Activated CD8-positive, alpha-beta memory T cell treated with anti-CD3 and anti-CD28 coated beads for 48 hours (primary cell): ENCODE measurements at places on chromosomes 2 and 18.

DNA sequence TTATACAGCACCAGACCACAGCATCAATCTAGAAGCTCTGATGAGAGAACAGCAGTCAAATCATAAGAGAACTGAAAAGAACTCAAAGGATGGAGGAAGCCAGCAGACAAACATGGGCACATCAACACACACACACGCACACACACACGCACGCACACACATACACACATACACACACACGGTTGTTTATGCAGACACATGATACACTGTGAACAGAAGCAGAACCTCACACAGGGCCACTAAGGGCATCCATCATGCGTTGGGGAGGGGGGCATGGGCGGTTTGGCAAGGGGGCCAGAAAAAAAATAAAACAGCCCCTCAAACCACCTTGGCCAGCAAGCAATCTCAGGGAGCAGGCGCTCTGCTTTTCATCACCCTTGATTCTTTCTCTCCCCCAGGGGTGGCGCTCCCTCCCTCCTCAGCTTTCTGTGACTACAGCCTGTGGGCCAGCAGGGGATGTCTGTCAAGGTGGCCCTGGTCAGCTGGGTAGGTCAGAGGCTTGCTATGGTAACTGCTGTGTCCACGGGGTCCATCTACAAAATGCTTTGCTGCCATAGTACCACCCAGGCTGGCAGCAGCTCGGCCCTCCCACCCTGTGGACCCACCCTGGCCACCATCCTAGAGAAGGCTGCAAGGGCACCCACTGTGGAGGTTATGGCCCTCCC lies 318.0 kb downstream of the CELF4 start:
- no peak for DNase-seq

DNA sequence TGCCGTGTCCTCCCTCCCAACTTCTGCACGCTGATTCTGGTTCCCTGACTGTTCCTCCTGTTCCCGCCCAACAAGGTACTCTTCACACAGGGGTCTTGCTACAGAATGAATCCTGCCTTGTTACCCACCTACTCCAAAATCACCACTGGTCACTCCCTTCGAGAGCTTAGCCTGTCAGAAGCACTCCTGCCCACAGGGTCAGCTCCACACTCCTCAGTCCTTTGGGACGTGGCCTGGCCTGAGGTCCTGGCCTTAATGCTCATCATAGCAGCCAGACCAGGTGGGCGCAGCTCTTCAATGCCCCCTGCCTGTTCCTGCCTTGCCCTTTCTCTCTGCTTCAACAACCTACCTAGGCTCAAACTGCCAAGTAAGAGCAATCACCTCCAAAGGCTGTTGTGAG lies 27.8 kb upstream of the ID2 start:
- DNase-seq = no peak

DNA sequence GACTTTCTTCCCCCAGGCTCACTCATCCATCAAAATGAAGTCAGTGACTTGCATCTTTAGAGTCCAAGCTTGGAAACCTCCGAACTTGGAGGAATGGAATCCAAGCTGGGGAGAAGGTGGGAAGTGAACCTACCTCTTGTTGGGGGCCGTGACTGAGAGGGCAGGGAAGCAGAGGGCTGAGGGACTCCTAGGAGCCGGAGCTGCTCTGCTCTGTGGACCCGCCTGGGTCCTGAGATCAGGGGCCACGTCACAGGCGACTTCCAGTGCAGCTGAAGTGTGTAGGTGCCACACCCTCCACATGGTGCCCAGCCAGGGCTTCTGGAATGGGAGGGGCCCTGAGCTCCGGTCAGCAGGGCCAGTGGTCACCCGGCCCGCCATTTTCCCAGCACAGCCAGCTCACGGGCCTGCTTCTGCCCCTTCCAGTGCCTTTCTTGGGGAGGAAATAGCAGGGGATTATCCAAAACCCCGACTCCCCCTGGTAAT lies 63.4 kb upstream of the OTOS start:
- no peak for DNase-seq

GRCh38 chr2:236843161-236843968 lies 242.3 kb upstream of the COPS8 start:
- no peak for DNase-seq

GRCh38 chr2:79771493-79771892 lies 258.6 kb downstream of the CTNNA2 start:
- no peak for DNase-seq

DNA sequence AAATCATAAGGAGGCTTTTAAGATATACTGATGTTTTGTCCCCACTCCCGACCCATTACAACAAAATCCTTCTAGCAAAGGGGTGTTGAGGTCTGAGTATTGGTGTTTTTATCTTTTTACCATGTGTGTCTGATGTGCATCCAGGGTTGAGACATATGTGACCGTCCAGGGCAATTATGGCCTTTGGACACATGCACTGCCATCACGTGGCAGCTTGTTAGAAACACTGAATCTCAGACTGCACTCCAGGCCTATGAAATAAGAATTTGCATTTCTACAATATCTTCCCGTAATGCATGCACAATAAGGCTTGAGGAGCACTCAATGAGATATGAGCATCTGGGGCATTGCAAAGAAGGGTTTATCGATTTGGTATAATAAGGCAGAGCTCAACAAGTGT lies 235.1 kb upstream of the ZNF804A start:
- no peak for DNase-seq

DNA sequence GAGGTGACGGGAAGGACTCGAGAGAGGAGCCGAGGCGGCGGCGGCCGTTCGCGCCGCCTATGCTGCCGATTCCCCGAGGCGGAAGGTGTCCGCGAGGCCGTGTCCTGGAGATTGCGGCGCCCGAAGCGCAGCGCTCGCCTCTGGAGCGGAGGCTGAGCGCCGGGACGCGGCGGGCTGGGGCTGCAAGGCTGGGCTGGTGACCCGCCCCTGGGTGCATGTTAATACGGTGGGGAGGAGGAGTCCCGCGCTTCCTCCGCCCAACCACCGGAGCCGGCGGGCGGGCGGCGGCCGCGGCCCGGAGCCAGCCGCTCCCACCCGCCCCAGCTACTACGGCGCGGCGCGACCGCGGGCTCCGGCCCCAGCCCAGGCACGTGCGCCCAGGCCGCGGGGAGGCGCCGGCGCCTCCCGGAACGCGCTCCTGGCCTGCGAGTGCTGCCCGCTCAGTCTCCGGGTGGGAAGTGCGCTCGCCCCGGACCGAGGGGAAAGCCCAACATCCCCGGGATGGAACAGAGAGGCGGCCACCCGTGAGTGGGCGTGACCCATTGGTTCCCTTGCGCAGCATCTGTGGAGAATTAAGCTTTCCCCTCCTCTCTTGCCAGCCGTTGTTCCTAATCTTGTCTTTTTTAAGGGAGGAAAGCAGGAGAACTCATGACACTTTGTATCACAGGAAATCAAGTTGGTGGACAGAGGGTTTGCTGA lies at the start of gene DLGAP1:
Gene DLGAP1, minus strand, starts transcription at position 195 of the 699 bp plus-strand sequence.
- DNase-seq = no peak

DNA sequence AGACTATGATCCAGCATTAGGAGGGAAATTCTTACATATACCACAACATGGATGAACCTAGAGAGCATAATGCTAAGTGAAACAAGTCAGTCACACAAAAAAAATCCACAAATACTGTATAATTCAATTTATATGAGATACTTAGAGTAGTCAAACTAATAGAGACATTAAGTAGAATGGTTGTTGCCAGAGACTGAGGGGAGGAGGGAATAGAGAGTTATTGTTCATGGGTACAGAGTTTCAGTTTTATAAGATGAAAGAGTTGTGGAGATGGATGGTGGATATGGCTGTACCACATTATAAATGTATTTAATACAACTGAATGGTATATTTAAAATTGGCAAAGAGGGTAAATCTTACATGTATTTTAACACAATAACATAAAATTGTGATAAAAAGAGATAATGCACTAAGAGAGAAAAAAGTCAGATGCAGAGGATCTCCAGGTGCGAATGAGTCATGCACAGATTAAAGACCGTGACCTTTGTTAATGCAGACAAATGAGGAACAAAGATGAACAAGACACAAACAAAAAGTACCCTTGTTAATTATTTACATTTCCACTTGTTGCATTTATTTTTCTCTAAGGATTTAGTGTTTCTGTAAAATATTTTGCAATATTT lies 541.7 kb upstream of the MEX3C start:
- DNase-seq = no peak

- no peak for DNase-seq
Observed at GRCh38 chr2:10475811-10476660, 27.9 kb upstream of the ODC1 start.

GRCh38 chr18:23573626-23574431 lies 12.5 kb downstream of the NPC1 start:
- no peak for DNase-seq

DNA sequence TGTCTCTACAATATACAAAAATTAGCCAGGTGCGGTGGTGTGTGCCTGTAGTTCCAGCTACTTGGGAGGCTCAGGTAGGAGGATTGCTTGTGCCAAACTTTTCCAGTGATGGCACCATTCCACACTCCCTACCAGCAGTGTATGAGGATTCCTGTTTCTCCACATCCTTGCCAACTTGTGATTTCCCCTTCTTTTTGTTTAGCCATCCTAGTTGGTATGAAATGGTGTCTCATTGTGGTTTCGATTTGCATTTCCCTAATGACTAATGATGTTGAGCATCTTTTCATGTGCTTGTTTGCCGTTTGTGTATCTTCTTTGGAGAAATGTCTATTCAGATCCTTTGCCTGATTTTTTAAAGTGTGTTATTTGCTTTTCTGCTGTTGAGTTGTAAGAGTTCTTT lies 41.0 kb downstream of the EPB41L5 start:
- no peak for DNase-seq

DNA sequence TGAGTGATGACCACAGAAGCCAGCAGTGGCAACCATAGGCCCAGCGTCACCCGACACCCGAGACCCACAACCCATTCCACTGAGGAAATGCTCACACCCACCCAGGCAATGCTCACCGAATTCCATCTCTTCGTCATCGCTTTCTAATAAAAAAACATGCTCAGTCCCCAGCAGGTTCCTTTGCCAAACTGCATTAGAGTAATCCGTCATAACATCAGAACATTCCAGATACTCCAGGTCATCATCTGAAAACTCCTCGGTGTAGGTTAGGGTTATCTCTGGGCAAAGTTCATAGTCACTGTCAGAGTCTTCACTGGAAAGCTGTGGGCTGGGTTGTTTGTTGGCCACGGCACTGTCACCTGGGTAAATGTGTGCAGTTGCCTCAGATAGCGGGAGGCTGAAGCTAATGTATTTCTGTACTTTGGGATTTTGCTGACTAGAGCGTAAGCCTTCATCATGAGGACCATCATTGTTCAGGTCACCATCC lies 49.3 kb downstream of the ALPK2 start:
- no peak for DNase-seq

- no peak for DNase-seq
Observed at GRCh38 chr2:66576561-66577320, 141.8 kb downstream of the MEIS1 start.

DNA sequence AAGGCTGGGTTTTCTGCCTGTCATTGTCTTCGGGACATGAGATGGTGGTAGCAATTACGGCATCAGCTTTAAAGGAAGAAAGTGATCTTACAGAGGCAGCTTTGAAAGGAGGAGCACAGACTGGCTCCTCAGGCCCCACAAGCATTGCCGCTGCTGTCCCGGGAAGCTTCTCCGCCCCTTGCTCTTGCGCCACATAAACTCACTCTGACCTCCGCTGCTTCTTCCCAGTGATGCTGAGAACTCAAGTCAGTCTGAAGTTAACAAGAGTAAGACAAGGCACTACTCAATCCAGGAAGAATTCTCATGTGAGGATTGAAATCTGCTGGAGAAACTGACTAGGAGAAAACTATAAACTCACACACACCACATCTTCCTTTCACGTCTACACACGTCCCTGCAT lies 112.4 kb upstream of the RIOK3 start:
- DNase-seq = no peak

DNA sequence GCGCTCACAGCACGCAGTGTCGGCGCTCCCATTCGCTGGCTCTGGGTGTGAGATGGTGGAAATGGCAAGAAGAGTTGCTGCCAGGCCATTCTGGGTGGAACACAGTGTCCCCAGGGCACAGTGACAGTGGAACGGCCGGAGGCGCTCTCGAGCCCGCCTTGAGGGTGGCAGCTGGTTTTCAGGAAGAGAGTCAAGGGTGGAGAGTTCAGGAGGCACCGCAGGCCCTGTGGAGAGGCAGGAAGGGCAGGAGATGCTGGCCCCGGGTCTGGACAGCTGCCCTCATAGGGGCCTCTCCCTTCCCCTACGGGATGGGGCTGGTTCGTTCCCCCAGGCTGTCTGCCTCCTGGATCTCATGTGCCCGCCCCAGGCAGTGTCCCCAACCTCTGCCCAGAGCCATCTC lies 12.5 kb downstream of the GPC1 start:
- no peak for DNase-seq

- no peak for DNase-seq
Observed at GRCh38 chr2:237283131-237283928, 130.6 kb downstream of the COL6A3 start.

DNA sequence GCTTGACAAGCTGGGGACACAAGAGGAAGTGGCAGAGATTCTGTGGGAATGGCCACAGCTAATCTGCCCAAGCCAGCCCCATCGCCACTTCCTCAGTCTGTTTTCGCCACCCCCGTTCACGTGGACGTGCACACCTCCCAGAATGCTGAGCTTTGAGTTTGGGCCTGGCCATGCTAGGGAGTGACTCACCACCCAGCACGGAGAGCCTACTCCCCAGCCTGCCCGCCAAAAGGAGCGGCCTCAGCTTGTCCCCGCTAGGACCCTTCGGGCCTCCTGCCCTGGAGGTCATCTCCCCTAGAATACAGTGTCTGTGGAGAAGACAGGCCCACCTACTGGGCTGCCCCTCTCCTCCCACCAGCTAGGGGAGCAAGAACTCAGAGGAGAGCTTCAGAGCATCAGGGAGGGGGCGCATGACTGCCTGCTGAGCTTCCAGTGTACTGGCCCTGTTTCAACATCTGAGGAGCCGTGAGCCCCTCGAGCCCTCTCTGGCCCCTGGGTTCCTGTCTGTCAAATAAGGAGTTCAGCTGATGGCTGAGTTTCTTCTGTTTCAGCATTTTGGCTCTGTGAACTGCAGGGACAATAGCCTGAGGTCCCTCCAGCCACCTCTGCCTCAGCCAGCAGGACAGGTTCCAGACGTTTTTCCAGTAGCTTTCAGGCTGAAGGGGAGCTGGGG lies 5.1 kb downstream of the SLC35F6 start:
- peak; percentile 19 for DNase-seq

- DNase-seq = no peak
Observed at GRCh38 chr2:159064446-159065301, 96.2 kb downstream of the TANC1 start.

- no peak for DNase-seq
Observed at GRCh38 chr2:200795028-200795440, 16.7 kb upstream of the BZW1 start.

DNA sequence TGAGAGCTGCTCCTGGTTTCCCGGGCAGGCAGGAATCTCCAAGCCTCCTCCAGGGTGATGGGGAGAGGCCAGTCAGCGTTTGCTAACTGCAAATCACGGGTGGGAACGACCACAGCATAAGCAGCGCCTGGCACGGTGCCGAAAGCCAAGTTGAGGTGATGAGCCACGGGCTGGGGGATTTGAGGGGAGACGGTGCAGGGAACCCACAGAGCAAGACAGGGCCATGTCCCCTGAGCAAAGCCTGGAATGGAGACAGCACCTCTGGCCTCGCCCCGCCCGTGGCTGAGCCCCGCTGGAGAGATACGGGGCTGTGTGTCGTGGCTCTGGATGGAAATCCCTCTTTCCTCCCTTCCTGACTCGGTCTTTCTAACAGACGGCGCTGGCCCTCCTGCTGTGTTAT lies 31.5 kb upstream of the TMEM18 start:
- no peak for DNase-seq
